ENCODE measurements at places on chromosomes 4 and X.

GRCh38 chrX:110315551-110315950 lies 2.3 kb downstream of the AMMECR1 start:
- DNase-seq = no peak

- DNase-seq = no peak
Measured at GRCh38 chr4:177339477-177340374, 30.1 kb downstream of the NEIL3 start.

DNA sequence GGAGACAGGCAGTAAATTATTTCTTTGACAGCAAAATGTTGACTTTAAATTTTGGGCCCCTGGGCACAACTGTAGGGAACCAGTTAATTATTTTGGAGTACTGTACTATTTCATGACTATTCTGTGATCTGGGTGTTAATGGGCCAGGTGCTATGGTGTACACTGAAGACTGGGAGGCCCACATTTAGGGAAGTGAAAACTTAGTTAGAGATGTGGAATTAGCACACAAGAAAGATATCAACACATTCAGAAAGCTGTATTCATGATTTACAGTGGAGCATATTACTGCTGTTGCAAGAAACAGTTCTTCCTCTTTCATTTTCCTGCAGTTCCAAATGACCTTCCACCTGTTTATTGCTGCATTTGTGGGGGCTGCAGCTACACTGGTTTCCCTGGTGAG lies 12.4 kb downstream of the PLP1 start:
- DNase-seq = no peak

- no peak for DNase-seq
Measured at GRCh38 chr4:144663834-144664475, 18.0 kb downstream of the HHIP start.

DNA sequence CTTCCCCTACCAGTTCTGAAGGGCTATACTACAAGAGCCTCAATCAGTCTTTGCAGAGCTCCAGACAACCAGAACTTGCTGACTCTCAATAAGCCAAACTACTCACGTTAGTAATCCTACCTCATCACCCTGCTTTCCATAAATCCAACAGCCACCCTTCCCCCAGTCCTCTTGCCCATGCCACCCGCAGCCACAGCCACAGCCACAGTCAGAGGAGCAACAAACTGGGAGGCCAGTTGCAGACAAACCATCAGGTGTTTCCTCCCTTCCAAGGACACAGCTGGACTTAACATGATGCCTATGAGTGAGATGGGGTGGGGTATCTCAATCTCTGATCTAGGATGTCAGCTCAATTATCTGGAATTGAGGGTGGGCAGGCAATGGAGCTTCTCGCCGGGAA lies 1.0 kb downstream of the GABRA3 start:
- DNase-seq = no peak

DNA sequence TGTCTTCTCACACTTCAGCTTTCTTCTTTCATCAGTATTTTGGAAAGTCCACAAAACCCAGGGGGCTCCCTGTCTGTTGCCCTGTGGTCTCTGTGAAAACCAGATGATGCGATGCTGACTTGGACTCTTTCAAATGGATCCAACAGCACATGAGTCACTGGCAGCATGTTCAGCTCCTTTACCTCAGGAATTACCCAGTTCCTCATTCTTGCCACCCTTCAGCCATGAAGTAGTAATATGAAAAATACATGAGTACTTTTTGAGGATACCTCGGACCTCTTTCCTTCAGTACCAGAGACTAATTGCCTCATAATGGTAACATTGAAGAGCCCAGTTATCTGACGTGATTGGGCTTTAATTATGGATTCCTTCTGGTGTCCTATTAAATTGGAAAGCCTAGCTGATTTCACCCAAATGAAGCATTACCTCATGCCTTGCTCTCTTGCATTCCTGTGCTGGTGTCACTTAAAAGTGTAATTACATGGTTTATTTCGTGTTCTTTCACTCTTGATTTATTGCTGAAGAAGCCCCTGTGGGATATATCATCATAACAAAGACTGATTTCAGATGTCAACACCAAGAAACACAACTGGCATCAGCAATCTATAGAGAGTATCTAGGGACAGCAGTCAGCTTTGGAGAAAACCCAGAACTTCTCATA lies 63.4 kb downstream of the NFKB1 start:
- no peak for DNase-seq

- no peak for DNase-seq
Measured at GRCh38 chrX:103376979-103377324, 614 bp downstream of the BEX3 start.

DNA sequence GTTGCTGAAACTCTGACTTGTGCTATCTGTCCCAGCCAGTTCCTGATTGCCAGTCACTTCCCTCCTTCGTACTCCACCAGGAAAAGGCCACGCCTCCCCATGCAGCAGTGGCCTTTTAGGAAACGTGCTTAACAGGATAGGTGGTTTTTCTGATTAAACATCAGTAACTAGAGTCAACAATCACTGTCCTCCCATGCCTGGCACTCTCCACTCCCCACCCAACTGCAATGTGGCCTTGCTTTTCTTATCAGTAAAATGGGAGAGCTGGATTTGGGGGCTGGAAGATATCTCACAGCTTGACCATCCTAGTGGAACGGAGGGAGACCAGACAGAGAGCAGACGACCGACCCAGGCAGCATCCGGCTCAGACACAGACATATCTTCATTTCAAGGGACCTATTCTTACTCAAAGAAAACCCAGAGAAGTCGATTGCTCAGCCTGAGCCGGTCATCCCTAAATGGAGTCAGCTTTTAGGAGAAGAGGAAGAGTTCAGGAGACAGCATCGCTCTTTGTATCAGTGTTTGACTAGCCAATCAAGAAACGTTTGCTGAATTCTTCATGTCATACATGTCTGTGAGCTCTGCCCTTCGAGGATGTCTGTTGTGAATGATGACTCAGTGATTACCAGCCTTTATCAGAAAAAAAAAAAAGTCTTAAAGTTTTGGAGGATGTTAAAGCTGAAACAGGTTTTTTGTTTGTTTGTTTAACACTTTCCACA lies 12.7 kb upstream of the UBA6 start:
- DNase-seq = no peak

- no peak for DNase-seq
Measured at GRCh38 chrX:15751155-15751819, 13.2 kb downstream of the CA5B start.

DNA sequence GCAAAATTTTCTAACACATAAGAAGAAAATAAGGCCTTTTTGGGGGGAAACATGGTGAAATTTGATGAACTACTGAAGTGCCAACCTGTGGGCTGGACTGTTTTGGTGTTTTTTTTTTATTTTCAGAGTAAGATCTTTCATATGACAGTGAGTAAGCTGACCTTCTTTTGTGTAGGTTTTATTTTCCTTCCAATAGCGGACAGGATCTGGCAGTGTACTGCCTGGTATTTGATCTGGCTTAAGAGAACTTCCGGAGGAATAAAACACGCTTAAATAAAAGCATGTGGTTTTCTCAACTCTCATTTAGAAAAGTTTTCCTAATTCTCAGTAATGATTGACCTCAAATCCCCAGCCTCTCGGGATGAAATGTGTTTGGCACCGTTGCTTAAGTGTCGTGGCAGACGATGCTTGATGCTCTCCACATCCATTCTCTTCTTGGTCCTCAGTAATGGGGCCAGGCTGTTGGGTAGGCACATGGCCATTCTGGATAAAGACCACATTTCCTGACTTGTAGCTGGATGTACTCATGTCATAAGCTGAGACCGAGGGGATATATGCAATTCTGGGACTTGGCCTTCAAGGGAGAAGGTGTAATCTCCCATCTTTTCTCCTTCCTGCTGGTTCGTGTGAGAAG lies 65.6 kb upstream of the PDLIM3 start:
- DNase-seq = no peak

DNA sequence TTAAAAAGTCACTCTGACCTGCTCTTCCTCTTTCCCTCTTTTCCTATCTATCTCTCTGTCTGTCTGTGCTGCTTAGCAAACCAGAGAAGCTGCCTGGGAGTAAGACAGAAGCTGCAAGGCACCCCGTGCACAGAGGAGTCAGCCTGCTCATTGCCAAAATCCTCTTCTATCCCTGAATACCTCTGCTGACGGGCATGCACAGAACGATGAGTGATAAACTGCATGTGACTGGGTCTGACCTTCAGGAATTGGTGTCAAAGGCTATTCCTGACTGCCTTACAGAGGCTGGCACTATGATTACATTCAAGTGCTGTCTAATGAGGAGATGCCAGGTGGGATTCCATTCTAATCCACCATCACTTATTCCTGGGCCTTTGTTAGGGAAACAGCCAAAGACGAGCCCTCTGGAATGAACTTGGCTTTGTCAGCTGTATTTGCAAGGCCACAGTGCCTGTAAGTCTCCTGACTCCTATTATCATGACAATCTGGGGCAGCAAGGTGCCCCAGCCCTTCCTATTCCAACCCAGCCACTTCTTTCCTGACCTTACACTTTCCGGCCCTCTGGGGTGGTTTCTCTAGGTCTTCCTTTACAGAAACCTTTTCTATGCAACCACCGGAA lies 45.4 kb upstream of the CTAG2 start:
- DNase-seq = no peak

DNA sequence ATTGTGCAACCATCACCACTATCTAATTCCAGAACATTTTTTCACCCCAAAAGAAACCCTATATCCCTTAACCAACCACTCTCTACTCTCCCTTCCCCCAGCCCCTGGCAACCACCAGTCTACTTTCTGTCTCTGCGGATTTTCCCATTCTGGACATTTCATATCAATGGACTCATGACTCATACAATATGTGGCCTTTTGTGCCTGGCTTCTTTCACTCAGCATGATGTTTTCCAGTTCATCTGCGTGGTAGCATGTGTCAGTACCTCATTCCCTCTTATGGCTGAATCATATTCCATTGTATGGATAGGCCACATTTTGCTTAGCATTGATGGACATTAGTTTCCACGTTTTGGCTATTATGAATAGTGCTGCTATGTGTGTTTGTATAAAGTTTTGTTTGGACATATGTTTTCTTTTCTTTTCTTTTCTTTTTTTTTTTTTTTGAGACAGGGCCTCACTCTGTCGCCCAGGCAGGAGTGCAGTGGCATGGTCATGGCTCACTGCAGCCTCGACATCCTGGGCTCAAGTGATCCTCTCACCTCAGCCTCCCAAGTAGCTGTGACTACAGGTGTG lies 335.4 kb downstream of the BCOR start:
- no peak for DNase-seq

DNA sequence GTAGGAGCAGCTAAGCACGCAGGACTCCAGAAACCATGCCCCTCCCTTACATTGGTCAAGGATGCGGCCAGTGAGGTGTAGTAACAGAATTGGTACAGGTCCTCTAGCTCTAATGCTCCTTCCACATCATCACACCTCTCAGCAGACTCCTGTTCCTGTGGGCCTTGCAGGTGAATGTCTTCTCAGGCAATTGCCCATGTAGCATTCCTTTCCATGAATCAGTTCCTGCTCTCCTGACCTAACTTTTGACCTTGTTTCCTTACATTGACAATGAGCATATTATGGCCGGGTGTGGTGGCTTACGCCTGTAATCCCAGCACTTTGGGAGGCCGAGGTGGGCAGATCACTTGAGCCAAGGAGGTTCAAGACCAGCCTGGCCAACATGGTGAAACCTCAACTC lies 31.3 kb downstream of the MAP7D3 start:
- DNase-seq = no peak

- DNase-seq = no peak
Measured at GRCh38 chr4:144562019-144562705, 83.8 kb upstream of the HHIP start.

GRCh38 chrX:17328837-17329236 lies 46.2 kb upstream of the NHS start:
- DNase-seq = no peak

DNA sequence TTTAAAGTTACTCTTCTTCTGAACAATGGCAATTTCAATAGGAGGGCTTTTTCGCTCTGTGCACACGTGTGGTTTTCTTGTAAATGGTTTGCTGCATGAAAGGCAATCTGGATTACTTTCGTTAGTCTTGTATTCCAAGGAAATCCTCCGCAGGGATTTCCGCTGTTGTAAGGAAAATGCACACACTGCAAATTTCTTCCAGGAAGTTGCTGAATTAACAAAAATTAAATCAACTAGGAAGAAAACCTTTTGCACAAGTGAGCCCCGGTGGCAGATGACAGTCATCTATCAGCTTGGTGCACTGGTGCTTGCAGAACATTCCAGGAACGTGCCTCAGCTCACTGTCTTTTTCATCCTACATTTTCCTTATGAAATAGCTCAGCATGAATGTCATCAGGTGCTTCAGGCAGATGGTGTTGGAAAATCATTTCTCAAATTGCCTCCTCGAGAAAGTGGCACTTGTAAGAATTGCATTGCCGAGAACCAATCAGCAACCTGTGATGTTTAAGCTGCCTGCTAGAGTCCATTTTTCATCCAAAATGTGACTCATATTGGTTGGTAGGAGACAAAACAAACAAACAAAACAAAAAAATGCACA lies 272.4 kb upstream of the VCX start:
- no peak for DNase-seq

DNA sequence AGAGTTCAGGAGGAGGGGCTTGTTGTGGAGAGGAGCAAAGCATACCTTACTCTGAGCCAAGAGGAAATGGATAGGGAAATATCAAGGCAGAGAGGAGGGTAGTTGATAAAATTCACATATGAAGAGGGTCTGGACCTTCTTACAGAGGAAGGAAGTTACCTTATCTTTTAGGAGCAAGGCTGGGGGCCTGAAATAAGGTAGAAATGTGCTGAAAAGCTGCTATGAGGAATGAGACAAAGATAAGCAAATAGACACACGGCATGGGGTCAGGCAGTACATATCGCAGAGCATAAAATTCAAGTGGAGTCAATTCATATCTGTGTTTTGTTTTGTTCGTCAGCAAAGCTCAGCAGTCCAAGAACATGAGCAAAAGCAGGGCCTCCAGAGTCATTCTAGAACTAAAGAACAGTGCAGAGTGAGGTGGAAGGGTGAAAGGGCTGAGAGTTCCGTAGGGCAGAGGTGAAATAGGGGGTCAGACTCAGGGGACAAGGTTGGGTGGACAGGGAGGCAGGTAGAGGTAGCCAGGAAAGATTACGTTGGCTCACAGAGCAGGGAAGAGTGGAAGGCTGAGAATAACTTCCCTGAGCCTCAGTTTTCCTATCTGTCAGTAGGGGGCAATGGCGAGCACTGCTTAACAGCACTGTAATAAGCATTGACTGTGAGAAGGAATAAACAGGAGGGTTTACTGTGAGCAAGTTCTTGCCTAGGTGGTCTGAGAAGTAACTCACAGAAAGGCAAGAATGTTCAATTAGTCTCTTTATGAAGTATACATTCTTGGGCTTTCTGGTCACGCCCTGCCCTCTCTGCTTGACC lies 9.2 kb downstream of the VSIG4 start:
- no peak for DNase-seq

DNA sequence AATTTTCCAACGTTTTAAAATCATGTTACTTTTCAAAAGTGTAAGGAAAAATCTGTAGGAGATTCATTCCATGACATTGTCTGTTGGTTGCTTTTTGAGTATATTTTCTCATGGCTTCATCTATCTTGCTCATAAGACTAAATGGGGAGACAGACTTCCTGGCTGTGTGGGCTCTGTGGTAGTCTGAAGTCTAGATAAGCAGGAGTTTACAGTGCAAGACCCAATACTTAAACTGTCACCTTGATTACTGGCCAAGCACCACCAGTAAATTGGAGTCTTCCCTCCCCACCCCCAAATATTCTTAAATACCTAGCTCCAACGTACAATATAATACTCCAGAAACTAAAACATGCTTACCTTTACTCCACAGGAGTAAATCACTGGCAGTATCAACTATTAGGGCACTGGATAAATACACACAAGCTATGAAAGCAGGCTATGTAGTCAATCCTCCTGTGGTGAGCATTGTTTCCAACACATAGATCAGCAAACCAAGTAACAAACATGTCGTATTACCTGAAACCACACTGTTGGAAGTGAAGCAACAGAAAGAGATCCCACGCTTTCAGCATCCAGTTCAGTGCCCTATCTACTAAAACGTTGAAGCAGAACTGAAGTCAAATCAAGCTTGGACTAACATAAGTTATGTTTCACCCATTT lies 6.2 kb downstream of the HNRNPD start:
- DNase-seq = no peak
